ENCODE measurements at places on chromosomes 3 and 15.

GRCh38 chr3:139302084-139302800 is 41.6 kb upstream of the MRPS22 start:
- no peak for DNase-seq

- DNase-seq: no peak
Observed at GRCh38 chr3:116020495-116020894, 397.2 kb downstream of the GAP43 start.

GRCh38 chr15:33729653-33730052 is 238.6 kb upstream of the CHRM5 start:
- DNase-seq: no peak

DNA sequence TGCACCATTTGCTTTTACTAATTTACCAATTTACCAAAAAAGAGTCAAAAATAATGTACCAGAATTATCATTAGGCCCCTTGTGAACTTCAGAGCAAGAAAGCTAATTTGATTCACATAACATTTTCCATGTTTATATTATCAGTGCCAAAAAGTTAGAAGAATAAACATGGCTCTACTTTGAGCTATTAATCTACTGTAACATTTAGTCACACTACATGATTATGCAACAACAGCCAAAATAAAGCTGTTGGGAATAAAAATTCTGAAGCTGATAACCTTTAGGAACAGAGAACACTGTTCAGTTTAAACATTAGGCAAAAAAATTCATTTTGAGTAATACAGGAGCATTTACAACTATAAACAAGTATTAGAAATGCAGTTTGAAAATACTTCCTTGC is 63.6 kb downstream of the PROS1 start:
- DNase-seq: no peak

DNA sequence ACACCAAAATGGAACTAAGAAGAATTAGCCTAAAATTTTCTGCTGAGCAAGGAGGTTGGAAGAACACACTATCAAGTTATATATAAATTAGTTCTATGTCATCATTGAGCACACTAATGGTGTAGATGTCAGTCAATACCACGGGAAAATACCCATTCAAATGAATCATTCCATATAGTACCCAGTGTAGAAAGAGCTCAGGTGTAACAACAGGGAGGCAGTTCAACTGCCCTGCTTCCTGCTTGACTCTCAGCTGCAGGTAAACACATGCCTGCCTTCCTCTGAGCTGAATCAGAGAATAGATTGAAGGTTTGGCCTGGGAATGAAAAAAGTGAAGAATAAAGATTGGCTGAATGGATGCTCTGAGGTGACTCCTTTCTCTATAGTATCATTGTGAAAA is 1088.0 kb downstream of the AGBL1 start:
- no peak for DNase-seq

Data from stimulated activated CD8-positive, alpha-beta memory T cell treated with anti-CD3 and anti-CD28 coated beads, Interleukin-7, amount 100 ng/mL, for 1 hour (primary cell).